ENCODE measurements at places on chromosomes 7 and 10. TPM values are rescaled to one million over a fixed set of nuclear protein-coding genes. Genes with fewer than 3 reads are reported as not detected.

GRCh38 chr7:139899328-139899955 lies 70.4 kb downstream of the TBXAS1 start:
- DNase-seq = no peak

- DNase-seq = no peak
Measured at GRCh38 chr7:88185650-88186049, 34.2 kb downstream of the SRI start.

GRCh38 chr7:130874071-130874915 lies 140.3 kb upstream of the KLF14 start:
- no peak for DNase-seq

The HMX2 gene
- not detected for total RNA-seq

DNA sequence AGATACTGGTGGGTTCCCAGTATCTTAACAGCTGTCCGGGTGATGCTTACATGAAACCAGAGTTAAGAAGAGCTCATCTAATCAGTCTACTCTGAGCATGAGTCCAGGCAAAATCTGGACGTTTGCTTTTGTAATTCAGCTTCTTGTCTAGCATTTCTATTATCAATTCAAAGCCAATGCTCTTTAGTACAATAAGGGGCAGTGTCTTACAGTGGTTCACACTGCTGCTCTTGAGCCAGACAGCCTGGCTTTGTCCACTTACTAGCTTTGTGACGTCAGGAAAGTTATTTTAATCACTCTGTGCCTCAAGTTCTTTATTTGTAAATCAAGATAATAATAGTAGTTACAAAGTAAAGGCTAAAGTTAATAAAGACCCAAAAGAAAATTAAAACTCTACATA lies 227.3 kb upstream of the TCF7L2 start:
- no peak for DNase-seq

The DLX6 gene
- total RNA-seq = 1.1 TPM

DNA sequence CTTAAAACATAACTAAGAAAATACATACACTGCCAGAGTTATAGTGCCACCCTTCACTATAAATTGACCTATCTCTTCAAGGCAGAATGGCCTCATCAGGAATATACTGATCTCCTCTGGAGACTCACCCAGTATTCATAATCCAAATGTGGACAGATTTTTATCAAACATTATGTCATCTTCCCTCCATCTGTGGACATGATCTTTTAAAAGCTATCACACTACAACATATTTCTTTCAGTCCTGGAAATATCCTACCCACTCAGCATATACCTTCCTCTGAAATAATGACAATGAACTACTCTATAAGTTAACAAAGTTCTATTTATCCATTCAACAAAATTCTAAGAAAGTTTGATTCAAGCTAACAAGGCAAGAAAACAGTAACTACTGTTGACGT lies 3.2 kb downstream of the ZNF800 start:
- no peak for DNase-seq

DNA sequence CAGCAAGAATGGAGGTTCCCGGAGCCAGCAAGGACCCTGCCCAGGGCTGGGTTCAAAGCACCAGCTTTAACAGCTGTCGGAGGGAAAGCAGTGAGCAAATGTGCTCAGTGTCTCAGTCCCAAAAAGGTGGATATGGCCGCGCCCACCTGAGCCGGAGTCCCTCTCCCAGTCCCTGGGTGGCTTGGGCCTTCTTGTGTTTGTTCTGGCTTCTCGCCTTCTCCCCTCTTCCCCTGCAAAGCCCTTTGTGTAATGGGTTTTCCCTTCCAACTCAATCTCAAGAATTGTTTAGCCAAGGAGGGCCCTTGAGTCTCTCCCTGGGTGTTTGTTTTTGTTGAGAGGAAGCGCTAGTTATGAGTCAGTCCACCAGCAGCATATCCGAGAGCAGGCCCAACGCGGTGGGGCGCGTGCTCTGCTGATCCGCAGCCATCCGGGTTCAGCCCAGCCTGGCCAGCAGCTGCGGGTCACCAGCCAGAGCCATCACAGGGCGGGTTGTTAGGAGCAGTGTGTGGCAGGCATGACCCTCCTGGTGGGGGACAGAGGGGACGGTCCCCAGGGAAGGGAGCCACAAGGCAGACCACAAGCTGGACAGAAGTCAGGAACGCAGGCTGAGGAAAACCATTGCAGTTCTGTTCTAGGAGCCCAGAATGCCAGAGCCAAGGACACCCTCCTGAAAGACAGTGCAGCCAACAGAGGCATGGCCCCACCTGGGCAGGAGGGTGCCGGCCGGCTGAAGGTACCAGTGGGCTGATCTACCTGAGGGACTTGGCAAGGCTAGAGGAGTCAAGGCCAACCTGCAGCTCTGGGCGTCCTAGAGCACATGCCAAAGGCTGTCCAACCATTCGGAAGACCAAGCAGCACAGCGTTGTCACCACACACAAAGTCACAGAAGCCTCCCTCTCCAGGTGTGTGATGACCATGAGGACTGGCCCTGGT lies 21.3 kb downstream of the CALML3 start:
- peak; percentile 74 for DNase-seq

- no peak for DNase-seq
Measured at GRCh38 chr7:152986376-152986775, 226.8 kb downstream of the ACTR3B start.

- DNase-seq = no peak
Measured at GRCh38 chr10:60414877-60415585, 25.4 kb upstream of the ANK3 start.

- no peak for DNase-seq
Measured at GRCh38 chr10:70164163-70164562, 6.2 kb downstream of the SAR1A start.

DNA sequence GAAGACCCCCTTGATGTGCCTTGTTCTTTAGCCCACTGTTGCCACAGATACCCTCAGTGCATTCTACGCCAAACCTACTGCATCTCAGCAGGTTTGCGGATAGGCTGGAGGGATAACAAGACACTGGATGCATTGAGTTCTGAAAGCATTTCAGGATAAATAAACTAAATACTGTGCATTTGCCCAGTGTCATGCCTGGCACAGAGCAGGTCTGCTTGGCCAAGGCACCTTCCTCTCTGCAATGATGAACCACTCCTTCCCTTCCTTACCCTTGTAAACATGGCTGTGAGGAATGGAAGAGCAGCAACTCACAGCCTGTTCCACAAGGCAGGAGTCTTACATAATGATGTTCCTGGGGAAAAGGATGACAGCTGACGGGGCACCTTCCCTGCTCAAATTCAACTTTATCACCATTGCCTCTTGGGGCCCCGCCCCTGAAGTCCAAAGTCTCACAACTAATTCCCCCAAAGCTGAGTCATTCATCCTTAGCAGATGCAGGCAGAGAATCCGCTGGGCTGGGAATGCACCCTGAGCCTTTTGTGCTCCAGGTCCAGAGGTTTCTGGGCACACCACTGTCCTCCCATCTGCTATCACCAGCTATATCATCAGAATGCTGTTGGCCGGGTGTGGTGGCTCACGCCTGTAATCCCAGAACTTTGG lies 11.6 kb downstream of the DDX56 start:
- no peak for DNase-seq

GRCh38 chr10:9712393-9712792 lies 1305.3 kb upstream of the CELF2 start:
- no peak for DNase-seq

The GHRHR gene
- total RNA-seq = 1.5 TPM

DNA sequence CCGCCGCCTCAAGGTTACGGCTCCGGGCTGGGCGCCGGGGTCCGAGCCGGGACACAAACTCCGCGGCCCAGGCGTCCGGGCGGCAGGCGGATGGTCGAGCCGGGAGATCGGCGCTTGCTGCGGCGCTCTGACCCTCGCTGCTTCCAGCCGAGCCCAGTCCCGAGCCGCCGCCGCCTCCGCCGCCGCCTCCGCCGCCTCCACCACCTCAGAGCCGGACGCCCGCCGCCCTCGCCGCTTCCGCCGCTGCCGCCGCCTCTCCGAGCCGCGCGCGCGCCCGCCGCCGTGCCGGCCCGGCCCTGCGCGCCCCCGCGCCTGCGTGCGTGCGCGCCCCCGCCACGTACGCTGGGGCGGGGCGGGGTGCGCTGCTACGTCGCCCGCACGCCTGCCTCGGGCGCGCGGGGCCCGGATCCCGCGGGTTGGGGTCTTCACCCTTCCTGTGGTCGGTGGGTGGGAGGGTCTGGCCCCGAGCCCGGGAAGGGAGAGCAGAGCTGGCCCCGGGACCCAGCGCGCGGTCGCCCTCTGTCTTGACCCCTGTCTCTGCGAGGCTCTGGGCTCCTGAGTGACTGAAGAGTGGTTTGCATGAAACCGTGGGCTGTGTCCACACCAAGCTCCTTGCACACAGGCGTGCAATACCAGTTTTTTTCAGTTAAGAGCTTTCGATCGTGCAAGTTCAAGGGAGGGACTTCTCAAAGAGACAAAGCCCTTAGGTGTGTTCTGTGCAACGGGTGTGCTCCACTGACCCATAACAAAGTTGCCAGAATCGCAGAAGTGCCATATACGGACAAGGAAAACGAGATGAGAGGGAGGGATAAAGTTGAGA lies at the start of gene SMURF1:
SMURF1 (minus strand) TSS at position 256 of the 820 bp plus-strand sequence. CDS start 328 bp downstream, outside the sequence.
- DNase-seq = peak; percentile 87

- no peak for DNase-seq
Measured at GRCh38 chr10:122292376-122292775, 21.3 kb downstream of the BTBD16 start.

The ZNF862 gene
- total RNA-seq = 61.1 TPM

DNA sequence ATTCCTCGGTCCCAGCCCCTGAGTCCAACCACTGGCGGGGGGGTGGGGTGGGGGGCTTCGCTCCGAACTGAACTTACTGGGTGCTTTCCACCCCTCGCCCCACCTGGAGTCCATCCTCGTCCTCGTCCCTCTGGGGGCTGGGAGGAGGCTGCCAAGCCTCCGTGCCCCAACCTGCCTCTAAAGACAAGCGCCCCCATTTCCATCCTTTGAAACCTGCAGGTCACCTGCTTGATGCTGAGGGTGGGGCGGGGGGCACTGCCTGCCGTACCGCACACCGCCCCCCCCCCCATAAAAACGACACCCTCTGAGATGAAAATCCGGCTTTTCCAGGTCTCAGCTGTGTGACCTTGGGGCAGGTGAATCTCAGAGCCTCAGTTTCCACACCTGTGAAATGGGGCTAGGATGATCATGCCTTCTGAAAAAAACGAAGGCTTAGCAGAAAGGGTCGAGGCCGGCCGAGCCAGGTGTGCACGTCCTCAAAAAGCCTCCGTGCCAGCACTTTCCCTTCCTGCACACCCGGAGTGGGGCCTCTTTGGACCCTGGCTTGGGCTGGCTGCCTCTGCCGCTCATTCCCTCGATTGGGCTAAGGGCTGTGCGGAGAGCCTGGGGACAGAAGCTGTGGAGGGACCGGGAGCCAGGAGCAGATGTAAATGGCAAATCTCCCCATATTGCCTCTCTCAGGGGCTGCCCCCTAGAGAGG lies 967 bp downstream of the ELFN1 start:
- peak; percentile 56 for DNase-seq

The ITIH5 gene
- total RNA-seq = 3.9 TPM

DNA sequence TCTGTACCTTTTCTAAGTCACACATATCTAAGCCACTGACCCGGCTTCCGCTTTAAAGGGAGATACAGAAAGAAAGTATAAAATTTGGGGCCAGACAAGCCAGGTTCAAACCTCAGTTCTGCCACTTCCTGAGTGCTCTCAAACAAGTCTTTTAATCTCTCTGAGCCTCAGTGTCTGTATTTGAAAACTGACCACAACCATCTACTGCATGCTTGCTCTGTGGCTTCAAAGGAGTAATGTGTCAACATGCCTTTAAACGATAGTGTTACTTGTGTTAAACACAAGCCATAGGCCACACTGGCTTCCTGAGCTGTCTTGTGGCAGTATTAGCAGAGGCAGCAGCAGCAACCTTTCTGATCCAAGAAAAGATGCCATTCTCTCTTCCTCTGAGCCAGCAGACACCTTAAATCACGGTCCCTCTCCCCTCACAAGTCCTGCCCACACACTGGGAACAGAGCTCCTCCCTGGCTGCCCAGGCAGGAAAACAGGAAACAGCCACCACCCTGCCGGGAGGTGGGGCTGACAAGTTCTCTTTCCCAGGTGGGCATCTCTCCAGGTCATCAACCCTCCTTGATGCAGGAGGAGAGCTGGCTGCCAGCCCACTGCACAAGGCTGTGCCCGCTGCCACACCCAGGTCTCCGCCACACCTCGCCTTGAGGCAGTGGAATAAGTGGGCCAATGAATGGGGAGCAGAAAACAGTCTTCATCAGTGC lies 10.7 kb downstream of the HIP1 start:
- no peak for DNase-seq

The PRKAR2B gene
- 4.5 TPM for total RNA-seq

The FAM221A gene
- 9.4 TPM for total RNA-seq

The MCMBP gene
- total RNA-seq = 38.1 TPM

DNA sequence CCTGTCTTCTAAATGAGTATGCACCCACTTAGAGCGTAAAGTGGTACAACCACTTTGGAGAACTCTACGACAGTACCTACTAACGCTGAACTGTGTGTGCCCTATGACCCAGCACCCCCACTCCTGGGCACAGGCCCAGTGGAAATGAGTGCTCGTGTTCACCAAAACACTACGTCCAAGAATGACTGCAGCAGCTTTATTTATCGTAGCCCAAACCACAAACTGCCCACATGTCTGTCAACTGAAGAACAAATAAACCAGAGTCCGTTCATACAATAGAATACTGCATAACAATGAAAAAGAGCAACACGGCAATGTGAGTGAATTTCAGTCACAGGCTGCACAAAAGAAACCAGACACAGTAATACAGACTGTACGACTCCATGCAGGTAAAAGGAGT lies 35.4 kb downstream of the TLL2 start:
- DNase-seq = no peak

Measured in suprapubic skin (tissue), 4 donors.